ENCODE measurements at places on chromosomes 4 and X.

DNA sequence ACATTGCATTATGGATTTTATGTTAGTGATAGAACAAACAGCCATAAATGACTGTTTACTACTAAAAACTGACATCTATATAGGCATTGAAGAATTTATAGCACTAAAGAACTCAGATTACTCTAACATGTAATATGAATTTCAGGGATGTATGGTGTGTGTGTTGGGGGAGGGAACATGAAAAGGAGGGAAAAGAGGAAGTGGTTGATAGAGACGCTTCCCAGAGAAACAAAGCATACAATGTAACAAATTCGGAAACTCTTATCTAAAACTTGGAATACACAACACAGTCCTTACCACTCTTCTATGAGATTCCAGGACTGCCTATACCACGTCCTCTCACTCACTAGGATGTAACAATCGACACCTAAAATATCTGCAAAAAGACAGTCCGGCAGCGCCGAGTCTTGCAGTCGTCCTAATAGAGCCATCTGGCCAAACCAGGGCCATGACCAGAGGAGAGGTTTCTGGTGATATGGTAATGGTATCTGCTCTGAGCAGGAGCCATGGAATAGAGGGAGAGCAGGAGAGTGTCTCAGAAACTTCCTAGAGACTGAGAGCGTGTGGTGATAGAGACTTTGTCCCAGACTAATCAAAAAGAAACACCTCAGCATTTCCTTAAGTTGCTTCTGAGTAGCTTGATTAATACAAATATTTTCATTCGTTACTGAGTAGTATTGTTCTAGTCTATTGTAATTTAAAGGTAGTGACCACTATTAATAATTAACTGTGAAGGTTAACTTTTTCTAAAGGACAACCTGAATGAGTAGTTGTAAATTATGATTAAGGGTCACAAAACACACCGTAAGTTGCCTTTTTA is 251.9 kb upstream of the ETNPPL start:
- no peak for DNase-seq

DNA sequence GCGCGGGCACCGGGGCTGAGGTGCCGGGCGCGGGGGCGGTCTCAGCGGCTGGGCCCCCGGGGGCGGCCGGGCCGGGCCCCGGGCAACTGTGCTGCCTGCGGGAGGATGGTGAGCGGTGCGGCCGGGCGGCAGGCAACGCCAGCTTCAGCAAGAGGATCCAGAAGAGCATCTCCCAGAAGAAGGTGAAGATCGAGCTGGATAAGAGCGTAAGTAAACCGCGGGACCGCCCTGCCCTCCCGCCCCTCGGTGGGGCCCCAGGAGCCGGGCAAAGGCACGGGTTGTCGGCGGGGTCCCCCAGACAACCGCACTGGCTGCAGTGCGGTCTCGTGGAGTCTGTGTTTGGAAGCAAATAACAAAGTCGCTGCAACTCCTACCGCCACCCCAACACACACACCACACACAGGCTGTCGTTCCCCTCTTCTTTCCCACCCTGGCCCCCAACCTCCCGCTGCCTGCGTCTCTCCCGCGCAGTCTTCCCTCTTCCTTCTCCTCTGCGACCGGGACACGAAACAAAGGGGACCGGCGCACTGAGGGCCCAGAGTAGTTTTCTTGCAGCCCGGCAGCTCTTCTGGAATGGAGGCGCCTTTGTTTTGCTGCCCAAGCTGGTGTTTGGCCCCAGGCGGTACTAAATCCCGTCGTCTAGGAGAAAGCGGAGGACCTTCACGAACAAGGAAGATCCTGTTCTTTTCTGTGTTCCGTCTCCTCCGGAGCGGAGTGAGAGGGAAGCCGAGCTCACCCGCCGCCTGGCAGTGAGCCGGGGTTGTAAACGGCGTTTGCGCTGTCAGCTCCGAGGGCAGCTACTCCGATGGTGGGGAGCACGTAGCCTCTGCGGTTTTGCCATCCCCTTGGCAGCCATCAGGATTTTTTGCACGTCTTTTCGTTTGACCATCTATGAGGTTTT is 788 bp downstream of the SAP30 start:
- DNase-seq = no peak

- DNase-seq = peak; percentile 19
Measured at GRCh38 chr4:71270901-71271300, 67.9 kb upstream of the SLC4A4 start.

- DNase-seq = no peak
Measured at GRCh38 chrX:133175605-133176004, 42.5 kb downstream of the TFDP3 start.

DNA sequence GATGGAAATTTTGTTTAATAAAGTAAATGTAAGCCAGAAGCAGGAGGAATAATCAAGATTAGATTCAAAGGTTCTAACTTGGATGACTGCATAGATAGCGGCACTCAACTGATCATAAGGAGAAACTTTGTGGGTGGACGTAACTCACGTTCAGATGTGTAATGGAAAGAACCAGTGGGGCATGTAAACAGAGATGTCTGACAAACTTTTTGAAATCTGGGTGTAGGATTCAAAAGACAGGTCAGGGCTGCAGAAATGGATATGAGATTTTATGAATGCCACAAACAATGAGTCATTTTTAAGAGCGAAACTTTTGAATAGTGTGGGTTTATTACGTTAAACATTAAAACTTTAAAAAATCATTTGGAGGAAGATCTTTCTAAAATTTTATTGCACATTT is 375.6 kb downstream of the GBA3 start:
- DNase-seq = no peak

- no peak for DNase-seq
Measured at GRCh38 chrX:109943092-109943739, 59.7 kb upstream of the TMEM164 start.

DNA sequence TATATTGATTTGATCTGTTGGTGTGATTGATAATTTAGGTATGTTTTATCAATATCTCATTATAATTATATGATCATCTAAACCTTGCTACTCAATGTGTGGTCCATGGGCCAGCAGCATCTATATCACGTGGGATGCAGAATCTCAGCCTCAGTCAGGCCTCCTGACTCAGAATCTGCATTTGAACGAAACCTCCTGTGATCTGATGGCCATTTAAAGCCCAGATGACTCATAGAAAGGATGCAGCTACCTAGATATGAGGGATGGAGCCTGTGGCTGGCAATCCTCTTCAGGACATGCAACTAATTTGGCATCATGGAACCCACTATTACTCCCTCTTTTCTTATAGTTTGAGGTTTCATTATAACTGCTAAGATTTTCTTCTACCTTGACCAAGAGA is 11.3 kb upstream of the CHRNA9 start:
- DNase-seq = no peak

DNA sequence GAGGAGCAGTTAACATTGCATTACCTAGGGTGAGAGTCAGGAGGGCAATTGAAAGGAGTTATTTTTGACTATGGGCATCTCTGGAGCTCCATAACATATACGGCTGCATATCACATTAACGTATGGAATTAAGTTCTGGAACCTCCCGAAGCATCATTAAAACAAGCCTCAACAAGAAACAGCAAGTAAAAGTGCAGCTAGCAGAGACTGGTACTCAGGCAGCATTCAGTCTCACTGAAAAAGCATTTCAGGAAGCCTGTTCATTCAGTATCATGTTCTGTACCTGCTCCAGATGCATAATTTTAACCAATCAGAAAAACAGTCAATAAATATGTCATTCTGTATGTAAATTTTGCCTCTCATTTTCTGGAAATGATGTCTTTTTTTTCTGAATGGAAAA is 299.6 kb downstream of the EPHA5 start:
- no peak for DNase-seq

DNA sequence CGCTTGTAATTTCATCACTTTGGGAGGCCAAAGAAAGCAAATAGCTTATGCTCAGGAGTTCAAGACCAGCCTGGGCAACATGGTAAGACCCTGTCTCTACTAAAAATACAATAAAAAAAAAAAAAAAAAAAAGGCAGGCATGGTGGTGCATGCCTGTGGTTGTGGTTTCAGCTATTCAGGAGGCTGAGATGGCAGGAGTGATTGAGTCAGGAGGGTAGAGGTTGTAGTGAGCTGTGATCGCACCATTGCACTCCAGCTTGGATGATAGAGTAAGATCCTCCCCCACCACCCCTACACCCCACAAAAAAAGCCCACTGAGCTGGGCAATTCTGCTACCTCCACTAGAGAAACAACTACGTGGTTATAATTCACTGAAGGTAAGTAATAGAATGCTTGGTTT is 118.8 kb upstream of the PCDH18 start:
- DNase-seq = no peak

DNA sequence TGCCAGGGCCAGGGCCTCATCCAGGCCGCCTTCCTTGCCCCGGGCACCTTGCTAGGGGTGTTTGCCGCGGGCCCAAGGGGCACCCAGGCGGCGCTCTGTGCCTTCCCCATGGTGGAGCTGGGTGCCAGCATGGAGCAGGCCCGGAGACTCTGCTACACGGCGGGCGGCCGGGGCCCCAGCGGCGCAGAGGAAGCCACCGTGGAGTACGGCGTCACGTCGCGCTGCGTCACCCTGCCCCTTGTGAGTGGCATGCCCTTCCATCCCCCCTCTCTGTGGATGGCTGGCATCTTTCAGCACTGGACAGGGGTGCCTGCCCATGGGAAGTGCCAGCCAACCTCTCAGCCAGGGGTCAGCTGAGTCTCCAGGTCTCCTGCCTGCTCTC is 3.6 kb downstream of the PLXNB3 start:
- no peak for DNase-seq

DNA sequence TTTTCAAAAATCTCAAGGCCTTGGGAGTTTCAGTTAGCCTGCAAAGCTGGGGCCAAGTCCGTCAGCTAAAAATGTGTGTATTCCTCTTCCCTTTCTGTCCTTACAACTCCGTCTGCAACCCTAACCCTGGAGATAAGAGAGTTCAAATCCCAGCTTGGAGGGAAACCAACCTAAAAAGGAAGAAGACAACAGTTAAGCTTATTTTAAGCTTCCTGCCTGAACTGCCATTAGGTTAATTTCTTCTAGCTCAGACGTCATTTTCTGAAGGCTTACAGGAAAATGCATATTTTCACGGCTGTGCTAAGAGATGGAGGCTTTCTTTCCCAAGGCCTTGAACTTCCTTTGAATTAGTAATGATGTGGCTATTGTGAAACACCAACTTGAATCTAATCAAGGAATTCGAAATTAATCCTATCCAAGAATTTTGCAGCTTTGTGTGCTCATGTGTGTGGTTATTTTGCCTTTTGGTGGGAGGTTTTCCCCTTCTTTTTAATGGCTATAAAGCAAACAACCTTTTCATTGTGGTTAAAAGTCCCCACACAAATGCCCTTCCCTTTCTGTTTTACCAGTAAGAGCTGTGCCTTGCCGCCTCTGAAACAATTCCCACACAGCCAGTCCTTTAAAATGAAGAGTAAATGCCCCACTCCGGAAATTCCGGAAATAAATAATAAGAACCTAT is 103.5 kb downstream of the IRF2 start:
- DNase-seq = peak; percentile 22

- DNase-seq = no peak
Measured at GRCh38 chr4:5976431-5976830, 41.8 kb downstream of the C4orf50 start.

GRCh38 chr4:3677748-3678070 is 88.5 kb upstream of the ADRA2C start:
- no peak for DNase-seq

DNA sequence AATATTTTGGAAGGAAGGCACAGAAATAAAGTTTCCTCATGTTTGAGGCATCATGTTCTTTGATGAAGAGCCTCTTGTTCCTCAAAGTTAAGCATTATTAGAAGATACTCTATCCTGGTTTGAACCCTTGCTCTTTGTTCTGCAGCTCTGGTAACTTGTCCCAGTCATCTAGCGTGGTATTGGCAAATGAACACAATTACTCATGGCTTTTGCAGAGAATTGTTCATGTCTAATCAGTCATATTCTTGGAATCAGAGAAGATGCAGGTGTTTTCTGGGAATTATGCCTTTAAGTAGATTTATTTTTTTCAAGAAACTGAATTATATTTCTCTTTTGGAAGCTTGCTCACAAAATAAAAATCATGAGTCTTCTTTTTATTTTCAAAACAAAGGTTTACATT is 52.9 kb upstream of the HPGDS start:
- no peak for DNase-seq

DNA sequence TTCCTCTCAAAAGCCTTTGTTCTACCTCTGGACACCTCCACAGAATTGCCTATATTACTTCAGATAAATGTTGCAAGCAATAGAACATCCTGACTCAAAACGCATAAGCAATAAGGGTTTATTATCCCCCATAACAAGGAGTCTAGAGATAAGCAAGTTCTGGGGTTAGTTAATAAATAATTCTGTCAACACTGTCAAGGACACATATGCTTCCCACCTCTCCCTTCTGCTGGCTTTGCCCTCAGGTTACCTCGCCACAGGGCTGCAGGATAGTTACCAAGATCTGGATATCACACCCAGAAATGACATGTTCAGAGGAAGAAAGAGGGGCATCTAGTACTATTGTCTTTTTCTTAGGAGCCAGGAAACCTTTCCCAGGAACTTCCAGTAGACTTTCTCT is 14.0 kb upstream of the DUSP21 start:
- DNase-seq = no peak

- DNase-seq = no peak
Measured at GRCh38 chr4:57125996-57126395, 15.8 kb upstream of the IGFBP7 start.

DNA sequence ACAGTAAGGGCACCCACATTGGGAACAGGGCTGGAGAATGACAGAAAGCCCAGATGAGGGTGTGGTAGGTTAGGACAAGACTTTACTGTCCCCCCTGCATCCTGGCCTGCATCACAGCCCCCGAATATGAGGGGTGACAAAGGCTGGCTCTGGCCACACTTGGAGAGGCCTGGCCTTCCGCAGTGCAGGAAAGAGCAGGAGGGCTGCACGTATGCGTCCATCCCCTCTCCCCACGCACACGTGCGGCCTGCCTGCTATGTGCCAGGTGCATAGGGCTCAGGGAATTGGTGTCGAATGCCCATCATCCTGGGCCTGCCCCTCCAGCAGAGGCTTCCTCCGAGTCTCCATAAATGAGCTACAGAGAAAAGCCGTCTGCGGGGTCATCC is 80.5 kb downstream of the ABLIM2 start:
- DNase-seq = no peak

DNA sequence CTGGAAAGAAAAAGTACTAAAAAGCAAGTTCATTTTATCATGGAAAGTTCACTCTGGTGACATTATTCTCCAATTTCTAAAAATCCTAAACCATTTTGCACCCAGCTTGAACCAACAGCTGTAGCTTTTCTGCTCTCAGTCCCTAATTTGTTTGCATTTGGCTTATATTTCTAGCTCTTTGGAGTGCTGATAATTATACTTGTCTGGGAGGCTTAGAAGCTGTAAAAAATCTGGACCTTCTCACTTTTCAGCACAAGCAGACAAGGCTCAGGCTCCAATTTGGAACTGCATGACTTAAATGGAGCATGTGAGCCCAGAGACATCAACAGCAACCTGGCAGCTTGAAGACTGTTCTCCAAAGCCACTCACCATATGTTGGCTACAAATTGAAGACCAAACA is 170.9 kb upstream of the PCDH18 start:
- DNase-seq = no peak

- no peak for DNase-seq
Measured at GRCh38 chr4:41323706-41324105, 67.0 kb downstream of the UCHL1 start.
